ENCODE measurements at places on chromosomes 4 and X.

GRCh38 chr4:167379076-167379835 lies 145.0 kb upstream of the SPOCK3 start:
- no peaks in the 10 kb centered on the region for H3K36me3 ChIP-seq
- H3K4me1 ChIP-seq = no peaks in the 10 kb centered on the region
- no peak overlapping the region for H3K4me3 ChIP-seq
- no peak for DNase-seq

DNA sequence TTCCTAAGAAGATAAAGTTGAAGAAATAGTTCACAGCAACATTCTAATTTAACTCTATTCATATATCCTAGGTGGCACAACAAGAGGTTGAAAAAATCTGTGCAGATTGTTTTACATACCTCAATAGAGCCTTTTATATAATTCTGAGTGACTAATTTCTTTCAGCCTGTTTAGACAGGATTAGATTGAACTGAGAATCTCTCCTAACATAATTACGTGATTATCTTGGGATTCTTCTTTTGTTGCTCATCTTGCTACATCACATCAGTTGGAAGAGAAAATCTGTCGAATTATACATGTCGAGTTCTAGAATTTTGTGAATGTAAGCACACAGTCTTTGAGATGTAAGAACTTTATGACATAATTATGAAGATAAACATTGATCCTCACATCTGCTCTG lies 1873.7 kb upstream of the IGFBP7 start:
- DNase-seq = no peak
- H3K27me3 ChIP-seq = no peaks in the 10 kb centered on the region
- no peak overlapping the region for H3K27ac ChIP-seq
- H3K36me3 ChIP-seq = no peaks in the 10 kb centered on the region

DNA sequence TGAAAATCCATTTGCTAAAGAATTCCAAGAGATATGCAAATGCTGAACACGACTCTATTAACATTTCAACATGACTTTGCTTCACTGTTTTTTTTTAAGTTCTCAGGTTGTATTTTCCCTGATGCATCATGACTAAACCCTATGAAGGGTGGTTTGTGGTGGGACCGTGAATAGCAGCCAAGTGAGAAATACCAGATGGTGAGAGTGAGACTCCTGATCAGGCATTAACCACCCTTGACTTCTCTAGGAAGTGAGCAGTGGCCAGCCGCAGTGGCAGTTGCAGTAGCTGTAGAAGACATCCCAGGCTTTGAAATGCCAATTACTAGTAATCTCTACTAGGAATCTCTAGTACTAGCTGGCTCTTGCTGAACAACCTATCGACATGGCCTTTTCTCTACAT lies 383.4 kb downstream of the FAM133A start:
- no peak overlapping the region for H3K27ac ChIP-seq
- DNase-seq = no peak
- H3K4me1 ChIP-seq = no peaks in the 10 kb centered on the region
- H3K27me3 ChIP-seq = no peaks in the 10 kb centered on the region
- no peaks in the 10 kb centered on the region for H3K36me3 ChIP-seq

- peaks cover 3% of the 10 kb centered on the region for H3K36me3 ChIP-seq
- no peak for DNase-seq
- H3K4me3 ChIP-seq = no peak overlapping the region
- no peak overlapping the region for H3K27ac ChIP-seq
- H3K27me3 ChIP-seq = no peaks in the 10 kb centered on the region
Measured at GRCh38 chr4:10007793-10008608, 13.3 kb downstream of the SLC2A9 start.

All from activated CD4-positive, alpha-beta memory T cell treated with anti-CD3 and anti-CD28 coated beads, Interleukin-2, amount 10 ng/mL, durations not matched to agents 7 days and 5 days (primary cell).